ENCODE measurements at places on chromosomes 2 and 18.

- no peak for DNase-seq
Measured at GRCh38 chr2:41791523-41791922, 256.3 kb upstream of the PKDCC start.

DNA sequence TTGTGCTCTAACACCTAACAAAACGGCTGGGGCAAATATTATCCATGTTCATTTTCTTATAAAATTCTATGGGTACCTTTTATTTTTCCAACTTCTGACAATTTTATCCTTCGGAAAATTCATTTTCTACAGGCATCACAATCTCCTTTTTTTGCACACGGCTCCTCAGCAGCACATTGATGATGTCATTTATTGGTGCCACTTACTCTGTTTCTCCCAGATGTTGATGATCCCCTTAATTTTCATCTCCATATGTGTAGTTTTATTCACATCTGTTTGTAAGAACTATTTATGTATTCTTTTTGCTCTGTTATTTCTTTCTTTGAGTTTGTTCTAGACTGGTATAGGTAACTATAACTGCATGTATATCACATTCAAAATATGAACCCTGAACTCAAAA, 1660.8 kb upstream of the DDX18 start:
- DNase-seq = no peak

DNA sequence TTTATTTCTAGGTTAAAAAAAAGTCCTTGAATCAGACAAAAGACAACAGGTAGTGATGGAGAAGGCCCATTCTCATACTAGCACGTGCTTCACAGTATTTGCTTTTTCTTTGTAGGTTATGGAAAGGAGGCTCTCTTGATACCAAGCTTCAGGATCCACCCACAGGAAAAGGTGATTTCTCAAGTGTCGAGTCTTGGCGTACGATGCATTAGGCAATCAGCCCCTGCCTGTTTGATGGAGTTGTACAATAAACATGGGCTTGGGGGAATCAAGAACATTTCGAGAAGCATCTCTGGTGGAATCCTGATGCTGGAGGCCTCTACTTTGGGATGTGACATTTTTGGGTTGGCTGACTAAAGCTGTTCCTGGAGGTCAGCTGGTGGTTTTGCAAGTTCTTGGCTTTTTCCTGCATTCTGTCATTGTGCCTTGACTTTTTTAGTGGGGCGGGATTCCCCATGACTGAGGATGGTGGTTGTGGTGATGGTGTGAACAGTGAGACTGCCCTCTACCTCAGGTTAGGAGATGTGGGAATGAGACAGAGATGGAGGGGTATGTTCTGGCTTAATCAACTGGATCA, 231.5 kb upstream of the SPRED2 start:
- no peak for DNase-seq

GRCh38 chr2:3141696-3142095, 235.9 kb downstream of the EIPR1 start:
- DNase-seq = no peak

DNA sequence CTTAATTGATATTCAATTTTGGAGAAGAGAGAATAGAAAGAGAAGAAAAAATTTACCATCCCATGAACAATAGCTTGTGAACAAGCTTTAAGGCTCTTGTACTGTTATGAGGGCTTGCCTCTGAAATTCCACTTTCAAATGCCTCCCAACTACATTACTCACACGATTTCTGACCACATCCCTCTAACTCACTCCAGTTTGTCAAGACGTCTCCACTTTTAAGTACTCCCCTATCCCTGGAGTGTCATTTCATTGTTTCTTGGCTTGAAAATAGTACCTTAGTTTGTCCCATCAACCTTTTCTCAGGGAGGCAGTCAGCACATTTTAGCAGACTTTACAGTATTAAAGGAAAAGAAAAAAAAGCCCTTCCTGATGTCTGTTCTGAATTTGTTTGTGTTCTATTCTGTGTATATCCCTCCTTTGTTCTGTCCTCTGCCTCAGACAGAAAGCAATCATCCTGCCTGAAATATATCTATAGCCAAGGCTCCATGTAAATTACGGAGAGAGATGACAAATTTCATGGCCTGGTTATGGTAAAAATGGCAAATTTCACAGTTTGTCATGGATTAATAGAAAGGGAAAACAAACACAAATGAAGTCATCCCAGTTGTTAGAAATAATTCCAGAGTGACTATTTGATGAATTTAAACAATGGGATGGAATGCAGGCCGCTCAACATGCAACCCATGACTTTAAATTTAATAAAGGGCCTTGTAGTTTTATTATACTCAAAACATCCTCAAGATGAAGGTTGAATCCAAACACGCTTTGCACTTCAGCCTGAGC, 228.8 kb downstream of the ETAA1 start:
- DNase-seq = no peak

- no peak for DNase-seq
Measured at GRCh38 chr2:195410074-195410671, 246.9 kb upstream of the SLC39A10 start.

GRCh38 chr2:74094291-74094690, 53.4 kb downstream of the BOLA3 start:
- DNase-seq = no peak

- no peak for DNase-seq
Measured at GRCh38 chr2:232315049-232315922, 63.3 kb upstream of the ALPP start.

GRCh38 chr2:86411396-86411795, 29.8 kb upstream of the KDM3A start:
- DNase-seq = no peak

GRCh38 chr2:70978341-70979179, at the start of gene ANKRD53:
Gene ANKRD53, plus strand, starts transcription at chr2:70978630. Its CDS starts 16 bp downstream, at chr2:70978646.
- DNase-seq = no peak

- no peak for DNase-seq
Measured at GRCh38 chr2:58419983-58420382, 178.9 kb upstream of the FANCL start.

GRCh38 chr2:220814441-220814840, 757.7 kb downstream of the EPHA4 start:
- no peak for DNase-seq

- no peak for DNase-seq
Measured at GRCh38 chr2:99414566-99414965, 75.3 kb downstream of the REV1 start.

- DNase-seq = no peak
Measured at GRCh38 chr2:205715831-205716525, 33.7 kb downstream of the NRP2 start.

DNA sequence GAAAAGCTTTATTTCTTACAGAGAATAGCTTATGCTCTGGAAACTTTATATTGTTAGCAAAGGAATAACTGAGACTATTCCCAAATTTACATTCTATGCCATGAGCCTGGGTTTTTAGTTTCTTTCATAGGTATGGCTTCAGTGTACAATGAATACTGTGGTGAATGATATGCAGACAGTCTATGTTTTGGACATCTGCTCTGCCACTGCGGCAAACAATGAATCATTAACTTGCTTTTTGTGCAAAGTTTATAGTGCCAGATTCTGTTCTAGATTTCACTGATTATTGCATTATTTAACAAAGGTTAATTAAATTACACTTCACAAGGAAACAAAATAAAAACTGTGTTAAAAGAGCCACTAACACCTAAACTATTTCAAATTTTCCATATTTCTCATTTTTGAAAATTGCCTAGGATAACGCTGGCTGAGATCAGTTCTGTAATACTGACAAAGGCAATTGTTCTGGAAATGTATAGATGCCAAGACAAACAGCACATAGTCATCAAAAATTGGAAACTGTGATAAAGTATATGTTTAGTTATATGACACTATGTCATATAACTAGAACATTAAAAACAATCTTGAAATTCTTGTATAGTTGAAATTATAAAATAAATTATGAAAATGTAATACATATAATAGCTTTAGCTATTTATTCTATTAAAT, 74.7 kb downstream of the ITSN2 start:
- DNase-seq = no peak
